ENCODE measurements at places on chromosomes 5 and 9.

- DNase-seq, result no peak
These were observed 335.9 kb downstream of the SEMA5A start for GRCh38 chr5:9209846-9210492.

DNA sequence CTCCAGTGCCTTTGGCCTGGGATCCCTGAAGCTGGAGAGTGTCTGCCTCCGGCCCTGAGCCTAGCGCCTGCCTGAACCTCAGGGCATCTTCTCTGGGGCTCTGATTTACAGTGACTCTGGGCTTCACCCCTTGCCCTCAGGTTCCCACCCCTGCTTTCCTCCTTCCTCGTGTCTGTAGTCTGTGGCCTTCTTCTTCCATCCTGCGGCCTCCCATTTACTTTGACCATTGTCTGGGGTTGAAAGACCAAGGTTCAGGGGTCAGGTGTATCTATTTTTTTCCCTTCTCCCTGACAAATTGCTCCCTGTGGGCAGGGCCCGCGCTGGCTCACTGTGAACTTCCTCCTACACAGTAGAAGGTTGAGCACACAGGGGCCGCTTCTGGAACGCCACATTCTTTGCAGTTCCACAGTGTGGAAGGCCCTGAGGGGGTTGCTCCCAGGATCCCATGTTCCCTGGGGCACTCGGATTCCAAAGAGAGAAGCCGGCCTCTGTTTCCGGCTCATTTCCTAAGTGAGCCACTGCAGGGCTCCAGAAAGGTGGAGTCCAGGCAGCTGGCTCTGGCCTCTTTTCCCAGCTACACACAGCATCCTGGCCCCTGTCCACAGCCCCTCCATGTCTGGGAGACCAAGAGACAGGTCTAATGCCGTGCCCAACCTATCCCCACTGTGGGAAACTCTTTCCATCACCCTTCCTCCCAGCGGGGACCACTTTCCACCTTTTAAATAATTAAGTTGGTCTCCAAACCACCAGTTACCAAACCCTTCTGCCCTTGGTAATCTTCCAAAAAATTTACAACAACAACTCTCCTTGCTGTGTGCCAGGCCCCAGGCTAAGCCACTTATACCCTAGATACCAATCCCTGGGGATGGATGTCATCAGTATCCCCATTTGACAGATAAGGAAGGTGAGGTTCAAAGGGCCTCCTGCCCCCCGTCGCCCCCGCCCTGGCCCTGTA, 140.3 kb upstream of the IER5L start:
- no peak for DNase-seq

DNA sequence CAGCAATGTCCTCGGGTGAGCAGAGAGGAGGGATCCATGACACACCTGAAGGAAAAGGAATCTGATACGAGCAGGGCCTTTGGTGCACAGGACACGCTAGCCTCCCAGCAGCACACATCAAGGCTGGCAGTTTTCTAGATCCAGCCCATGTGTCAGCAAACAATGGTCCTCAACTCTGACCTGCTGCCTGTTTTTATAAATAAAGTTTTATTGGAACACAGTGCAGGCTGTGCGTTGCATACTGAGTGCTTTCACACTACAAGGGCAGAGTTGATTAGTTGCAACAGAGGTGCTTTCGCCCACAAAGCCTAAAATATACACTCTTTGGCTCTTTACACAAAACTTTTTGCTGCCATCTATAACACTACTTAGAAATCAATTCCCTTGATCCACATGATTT, 147.1 kb downstream of the MYO10 start:
- DNase-seq, result no peak

GRCh38 chr9:135145312-135145711, 57.8 kb downstream of the OLFM1 start:
- no peak for DNase-seq

DNA sequence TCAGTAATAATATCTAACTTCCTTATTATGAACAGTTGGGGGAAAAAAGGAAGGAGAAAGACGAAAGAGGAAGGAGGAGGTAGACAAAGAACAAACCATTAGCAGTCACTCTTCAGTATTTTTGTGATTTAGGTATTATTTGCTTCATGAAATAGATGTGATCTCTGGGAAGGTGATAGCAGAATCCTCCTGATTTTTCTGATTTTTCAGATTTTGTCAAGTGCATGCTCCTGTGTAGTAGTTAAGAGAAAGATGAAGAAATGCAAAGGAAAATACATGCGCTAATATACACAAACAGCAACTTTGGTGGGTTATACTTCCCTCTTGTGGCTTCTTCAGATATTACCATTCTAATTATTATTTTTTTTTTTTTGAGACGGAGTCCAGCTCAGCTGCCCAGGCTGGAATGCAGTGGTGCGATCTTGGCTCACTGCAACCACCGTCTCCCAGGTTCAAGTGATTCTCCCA, 31.6 kb downstream of the LMNB1 start:
- DNase-seq, result no peak

DNA sequence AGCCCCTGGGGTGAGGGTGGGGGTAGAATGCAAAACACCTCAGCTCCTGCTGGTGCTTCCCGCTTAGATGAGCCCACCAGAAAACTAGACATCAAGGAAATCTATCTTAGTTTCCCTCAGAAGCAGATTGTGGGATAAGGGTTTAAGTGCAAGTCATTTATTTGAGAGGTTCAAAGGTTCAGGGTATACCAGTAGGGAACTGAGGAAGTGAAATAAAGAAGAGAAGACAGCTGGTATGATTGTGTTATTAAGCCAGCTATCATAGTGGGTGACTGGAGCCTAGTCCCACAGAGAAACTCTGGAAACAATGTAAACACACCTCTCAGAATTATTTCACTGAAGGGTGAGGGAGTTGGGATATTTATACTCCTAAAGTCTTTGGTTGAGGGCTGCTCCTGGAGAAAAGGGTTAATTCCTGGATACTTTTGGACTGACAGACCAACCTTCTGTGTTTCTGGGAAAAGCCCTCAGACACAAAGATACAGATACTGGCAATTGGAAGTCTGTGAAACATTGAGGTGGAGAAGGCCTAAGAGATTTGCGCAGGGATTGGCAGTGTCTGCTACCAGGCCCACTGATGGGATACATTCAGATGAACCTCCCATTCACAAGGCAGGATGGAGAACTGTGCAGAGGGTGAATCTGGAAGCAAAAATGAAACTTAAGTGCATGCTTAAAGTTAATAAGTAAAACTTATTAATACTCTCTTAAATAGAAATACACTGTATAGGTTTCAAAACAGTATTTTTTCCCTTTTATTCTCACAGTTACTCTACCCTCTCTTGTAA, 6.4 kb upstream of the DCTN4 start:
- no peak for DNase-seq

- no peak for DNase-seq
These were observed 258.2 kb downstream of the ENC1 start for GRCh38 chr5:74382123-74382855.

- DNase-seq, result no peak
These were observed 9.3 kb upstream of the SMAD5 start for GRCh38 chr5:136123236-136123768.

DNA sequence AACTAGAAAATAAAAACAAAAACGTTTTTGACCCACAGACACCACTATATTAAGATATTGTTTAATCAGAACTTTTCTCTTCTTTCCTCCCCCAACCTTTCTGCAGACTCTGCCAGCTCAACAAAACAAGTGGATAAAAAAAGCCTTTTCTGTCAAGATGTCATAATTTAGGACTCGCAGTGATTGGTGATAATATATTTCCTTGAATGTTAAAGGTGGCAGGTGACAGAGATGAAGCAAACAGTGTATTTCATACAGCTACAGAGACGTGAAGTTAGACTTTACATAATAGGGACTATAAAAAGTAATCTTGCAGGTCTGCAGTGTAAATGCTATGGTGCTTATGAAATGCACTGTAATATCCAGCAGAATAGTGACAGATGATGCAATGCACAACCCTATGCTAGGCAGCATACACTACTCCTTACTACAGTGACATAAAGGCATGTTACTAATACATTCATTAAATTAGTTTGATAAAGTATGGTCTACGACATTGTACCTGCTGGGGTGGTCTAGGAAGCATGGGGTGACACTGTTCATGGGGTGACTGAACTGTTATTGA, 326.7 kb upstream of the GRAMD2B start:
- no peak for DNase-seq

DNA sequence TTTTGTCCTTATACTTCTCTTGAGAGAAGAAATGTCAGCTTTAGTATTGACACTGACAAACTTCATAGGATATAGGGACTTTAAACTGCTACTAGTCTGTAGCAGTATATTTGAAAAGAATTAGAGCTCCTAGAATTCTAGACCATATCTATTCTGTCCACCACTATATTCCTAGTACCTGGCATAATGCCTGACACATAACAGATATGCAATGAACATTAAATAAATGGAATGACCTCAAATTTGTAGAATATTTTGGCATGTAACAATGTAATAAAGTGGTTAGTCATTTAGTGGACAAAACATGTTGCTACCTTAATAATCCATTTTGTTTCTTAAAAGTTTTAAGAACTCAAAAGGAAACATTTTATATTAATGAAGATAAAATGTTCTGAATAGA, 57.5 kb downstream of the HOMER1 start:
- no peak for DNase-seq

GRCh38 chr5:329121-329735, 7.7 kb downstream of the AHRR start:
- no peak for DNase-seq

- DNase-seq, result no peak
These were observed at the start of gene PHF2 for GRCh38 chr9:93576258-93577077. PHF2 (plus strand) TSS chr9:93576584; CDS start chr9:93576774, 190 bp downstream.

- no peak for DNase-seq
These were observed 3.6 kb downstream of the IARS1 start for GRCh38 chr9:92289708-92290390.

- no peak for DNase-seq
These were observed 2.6 kb upstream of the GABRB2 start for GRCh38 chr5:161549106-161549505.

DNA sequence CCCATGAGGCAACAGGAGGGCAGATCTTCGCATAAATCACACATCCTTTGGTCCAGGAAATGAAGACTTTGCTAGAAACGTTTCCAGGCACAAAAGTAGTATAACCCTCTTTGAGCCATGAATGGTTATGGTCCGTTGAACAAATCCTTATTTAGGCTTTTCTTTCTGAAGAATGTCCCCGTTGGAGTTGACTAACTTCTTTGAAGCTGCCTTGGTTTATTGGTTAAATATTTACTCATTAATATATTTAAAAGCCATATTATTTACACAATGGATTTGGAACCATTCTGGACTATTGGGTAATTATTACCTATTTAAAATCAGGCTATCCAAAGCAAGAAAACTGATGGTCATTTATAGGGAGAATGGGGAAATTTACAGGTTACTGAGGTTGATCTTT, 347.6 kb upstream of the SLC30A5 start:
- no peak for DNase-seq

- DNase-seq, result no peak
These were observed 134.4 kb downstream of the GHR start for GRCh38 chr5:42557689-42558088.

DNA sequence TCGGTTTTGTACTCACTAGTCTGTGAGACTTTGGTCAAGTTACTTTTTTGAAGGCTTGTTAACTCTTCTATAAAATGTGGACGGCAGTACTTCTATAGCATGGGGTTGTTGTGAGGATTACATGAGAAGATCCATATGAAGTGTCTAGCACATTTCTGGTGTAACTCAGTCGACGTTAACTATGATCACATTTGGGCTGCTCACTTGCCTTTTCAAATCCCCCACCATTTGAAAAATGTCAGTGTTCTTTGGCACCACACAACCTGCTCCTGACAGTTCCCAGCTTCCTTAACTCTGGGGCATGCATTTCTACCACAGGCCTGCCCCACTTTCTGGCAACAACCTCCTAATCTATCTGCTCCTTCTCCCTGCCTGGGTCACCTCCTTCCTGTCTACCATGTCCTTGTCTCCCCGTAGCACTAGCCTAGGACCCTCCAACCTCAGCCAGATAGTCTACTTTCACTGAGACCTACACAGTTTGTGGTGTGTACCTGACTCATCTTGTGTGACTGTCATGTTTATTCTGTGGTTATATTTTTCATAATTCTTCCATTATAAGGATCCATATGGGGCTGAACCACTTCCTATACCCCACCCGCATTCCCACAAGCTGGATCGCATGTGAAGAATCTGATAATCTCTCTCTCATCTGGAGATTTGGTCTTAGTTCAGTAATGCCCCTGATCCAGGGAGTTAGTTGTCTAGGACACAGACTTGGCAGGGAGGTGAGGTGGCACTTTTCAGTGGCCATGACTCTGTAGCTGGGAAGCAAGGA, 30.2 kb upstream of the BASP1 start:
- no peak for DNase-seq

GRCh38 chr5:14702238-14702839, 37.8 kb downstream of the OTULIN start:
- DNase-seq, result no peak

DNA sequence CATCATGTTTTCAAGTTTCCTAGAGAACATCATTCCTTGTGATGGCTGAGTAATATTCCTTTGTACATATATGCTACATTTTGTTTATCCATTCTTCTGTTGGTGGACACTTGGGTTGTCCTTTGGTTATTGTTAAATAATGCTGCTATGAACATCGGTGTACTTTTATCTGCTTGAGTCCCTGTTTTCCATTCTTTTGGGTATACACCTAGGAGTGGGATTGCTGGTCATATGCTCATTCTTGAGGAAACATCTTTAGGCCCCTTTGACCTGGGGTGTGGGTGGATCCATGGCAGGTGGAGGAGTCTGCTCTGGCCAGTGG, 25.3 kb downstream of the GALNT12 start:
- DNase-seq, result no peak

- no peak for DNase-seq
These were observed 123.8 kb downstream of the FGF18 start for GRCh38 chr5:171543148-171543815.

DNA sequence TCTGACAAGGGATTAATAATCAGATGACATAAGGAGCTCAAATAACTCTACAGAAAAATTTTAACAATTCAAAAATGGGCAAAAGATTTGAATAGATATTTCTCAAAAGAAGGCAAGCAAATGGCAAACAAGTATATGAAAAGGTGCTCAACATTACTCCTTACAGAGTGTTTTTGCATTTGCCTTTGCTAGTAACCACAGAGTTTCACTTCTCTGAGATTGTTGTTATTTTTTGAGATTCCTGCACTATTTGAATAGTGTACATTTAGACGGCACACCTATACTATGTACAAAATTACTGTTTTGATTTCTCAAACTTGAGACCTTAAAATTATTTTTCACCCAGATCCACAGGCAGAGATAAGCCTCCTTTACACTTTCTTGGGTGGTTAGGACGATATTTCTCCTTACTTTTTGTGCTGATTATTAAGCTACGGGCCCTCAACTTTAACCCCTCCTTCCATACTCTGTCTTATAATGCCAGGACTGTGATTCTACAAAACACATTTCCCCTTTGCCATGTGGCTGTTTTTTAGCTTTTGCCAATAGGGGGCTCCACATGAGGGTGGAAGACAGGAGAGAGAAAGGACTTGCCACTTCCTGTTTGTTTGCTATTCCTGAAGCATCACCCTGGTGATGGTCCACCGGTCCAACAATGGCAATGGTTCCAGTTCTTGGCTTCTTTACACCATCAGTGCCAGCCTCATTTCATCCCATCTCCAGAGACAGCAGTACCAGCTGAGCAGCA, 65.0 kb upstream of the DAP start:
- DNase-seq, result no peak

GRCh38 chr5:68012831-68013230, 202.7 kb upstream of the PIK3R1 start:
- no peak for DNase-seq

Data from activated CD4-positive, CD25-positive, alpha-beta regulatory T cell (primary cell).